ENCODE measurements at places on chromosomes 1 and 21.

DNA sequence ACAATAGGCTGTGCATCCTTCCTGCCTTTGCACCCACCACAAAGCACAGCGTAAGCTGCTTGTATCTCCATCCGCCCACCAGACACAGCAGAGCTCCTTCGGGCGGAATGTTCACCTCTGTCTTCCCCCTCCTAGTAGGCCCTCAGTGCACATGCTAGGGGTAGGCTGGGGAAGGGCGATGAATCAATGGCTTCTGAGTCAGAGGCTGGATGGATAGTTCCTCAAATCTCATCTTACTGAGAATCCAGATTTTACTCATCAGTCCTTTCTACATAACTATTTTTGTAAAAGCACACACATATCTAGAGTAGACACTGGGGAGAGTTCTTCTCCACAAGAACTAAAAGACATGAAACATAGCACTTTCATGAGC is 73.8 kb downstream of the BCAR3 start:
- DNase-seq: no peak

- no peak for DNase-seq
Observed at GRCh38 chr1:89407360-89407759, 43.5 kb downstream of the GBP6 start.

DNA sequence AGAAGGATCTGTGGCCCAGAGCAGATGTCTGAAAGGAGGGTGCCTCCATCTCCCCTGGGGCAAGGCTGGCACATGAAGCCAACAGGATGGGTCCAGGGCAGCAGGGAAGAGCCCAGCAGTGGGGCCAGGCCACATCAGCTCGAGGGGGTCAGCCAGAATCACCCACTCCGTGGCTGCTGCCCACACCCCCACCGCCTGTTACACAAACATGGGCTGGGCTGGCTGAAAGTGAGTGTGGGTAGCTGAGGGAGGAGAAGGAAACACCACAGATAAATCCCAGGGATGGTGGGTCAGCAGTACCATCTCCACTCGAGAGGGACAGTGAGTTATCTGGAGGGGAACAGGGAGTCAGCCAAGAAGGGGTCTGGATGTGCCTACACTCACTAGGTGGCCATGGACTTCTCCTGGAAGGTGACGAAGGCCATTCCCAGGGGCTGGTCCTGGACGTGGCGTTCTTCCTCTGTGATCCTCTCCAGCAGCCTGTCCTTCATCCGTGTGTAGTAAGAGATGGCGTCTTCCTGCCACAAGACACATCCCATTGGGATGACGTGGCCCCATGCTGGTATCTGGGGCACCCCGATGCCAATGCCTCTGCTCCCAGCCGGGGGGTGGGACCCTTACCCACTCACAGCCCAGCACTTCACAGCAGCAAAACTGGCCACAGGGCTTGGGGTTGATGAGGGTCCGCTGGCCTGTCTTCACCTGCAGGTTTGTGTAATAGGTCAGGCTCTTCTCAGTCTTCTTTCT is 20.2 kb downstream of the TMEM63A start:
- DNase-seq: no peak

- no peak for DNase-seq
Observed at GRCh38 chr1:32771561-32772280, 45.4 kb downstream of the YARS1 start.

DNA sequence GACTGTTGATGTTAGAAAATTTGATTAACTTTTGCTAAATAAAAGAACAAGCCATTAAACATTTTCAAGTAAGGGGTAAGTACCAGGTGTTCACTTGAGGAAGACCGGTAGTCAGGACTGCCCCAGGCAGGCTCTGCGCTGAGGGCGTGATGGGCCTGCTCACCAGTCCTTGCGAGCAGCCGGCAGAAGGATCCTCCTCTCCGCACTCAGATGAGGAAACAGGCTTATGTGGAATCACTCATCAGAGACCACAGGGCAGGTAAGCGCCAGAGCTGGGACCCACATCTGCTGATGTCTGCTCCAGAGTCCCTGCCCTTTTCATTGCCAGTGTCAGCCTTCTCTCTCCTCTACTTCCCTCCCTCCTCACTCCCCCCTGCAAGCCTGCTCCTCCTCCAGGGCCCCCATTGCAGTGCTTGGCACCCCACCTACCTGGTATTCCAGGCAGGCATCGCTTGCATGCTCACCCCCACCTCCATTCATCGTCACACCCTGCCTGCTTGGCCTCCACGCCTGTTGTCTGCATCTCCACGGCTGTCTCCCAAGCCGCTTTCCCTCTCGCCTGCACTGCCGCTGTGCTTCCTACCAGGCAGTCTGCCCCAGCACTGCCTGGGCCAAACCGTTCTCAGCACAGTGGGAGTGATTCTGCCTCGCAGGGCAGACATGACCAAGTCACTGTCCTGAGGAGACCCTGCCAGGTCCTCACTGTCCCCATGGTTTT is 24.7 kb upstream of the KDM4A start:
- no peak for DNase-seq

- DNase-seq: no peak
Observed at GRCh38 chr21:31576428-31576827, 83.1 kb upstream of the SOD1 start.

- no peak for DNase-seq
Observed at GRCh38 chr1:204560590-204561150, 44.5 kb downstream of the MDM4 start.

DNA sequence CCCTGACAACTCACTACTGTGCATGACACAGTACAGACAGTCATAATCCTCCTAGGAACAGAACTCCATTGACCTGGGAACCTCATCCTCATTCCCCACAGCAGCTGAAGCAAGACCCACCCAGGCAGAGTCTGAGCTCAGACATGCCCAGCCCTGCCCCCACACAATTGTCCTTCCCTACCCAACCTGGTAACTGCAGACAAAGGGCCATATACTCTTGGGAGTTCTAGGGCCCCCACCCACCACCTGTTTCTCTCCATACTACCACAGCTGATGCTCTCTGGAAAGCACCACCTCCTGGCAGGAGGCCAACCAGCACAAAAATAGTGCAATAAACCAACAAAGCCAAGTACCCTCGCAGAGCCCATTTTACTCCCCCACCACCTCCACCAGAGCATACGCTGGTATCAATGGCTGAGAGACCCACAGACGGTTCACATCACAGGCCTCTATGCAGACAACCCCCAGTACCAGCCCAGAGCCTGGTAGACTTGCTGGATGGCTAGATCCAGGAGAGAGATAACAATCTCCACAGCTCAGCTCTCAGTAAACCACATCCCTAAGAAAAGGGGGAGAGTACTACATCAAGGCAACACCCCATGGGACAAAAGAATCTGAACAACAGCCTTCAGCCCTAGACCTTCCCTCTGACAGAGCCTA is 159.7 kb upstream of the CXADR start:
- no peak for DNase-seq

DNA sequence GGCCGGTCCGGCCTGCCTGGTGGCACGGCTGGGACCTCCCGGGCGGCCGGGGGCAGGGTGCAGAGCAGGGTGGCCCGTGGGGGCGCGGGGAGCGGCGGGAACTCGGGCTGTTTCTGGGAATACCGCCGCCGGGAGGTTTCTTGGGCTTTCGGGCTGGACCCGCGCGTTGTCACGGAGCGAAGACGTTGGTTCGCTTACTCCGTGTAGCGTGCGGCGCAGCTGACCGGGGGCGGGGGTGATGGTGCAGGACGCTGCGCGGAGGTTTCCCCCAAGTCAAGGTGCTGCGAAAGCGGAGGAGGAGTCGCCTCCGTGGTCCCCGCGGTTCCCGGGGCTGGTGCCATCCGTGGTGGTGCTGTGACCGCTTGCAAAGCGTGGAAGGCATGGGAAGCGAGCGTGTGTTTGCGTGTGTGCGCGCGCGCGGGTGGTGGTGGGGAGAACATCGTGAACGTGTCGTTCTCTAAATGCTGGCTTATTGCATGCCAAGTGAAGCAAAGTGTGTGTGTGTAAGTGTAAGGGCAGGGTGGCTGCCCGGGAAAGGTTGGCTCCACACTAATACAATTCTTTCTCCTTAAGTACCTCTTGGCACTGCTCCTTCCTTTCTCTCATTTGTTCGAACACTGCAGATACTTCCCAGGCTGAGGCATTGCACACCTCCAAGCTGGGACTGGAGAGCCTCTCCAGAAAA is 1.1 kb downstream of the RYR2 start:
- no peak for DNase-seq

- DNase-seq: no peak
Observed at GRCh38 chr1:248834343-248834940, 3.6 kb upstream of the ZNF672 start.

DNA sequence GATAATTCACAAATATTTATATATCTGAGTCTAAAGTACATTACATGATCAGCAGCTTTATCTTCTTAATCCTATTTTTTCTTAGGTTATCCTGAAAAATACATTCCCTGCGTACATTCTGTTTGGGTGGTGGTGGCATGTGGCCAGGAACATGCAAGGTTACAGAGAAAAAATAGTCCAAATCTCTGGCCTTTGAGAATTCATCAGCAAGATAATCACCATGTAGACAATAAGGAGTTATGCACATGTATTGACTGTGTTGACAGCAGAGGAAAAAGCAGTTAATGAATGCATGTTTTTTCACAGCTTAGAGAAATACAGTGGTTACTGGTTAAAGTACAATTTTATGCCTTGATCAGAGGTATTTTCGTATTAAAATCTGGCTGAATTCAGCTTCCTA is 49.0 kb downstream of the ABCA4 start:
- DNase-seq: no peak

DNA sequence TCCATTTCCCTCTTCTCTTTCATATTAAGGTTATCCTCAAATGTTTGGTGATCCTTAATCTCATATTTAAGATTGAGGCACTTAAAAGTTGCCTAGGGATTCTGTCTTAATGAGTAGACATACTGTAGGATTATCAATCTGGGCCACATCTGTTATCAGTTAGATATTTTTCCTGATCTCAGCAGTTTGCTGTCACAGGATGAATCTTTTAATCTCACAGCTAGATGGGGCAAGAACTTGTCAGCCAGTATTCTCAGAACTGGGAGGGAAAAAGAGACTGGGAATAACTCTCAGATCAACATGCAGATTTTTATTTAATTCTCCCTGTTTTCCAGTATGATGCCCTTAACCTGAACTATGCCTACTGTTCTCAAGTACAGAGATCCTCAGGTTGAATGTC is 14.0 kb downstream of the ZNF644 start:
- DNase-seq: no peak

DNA sequence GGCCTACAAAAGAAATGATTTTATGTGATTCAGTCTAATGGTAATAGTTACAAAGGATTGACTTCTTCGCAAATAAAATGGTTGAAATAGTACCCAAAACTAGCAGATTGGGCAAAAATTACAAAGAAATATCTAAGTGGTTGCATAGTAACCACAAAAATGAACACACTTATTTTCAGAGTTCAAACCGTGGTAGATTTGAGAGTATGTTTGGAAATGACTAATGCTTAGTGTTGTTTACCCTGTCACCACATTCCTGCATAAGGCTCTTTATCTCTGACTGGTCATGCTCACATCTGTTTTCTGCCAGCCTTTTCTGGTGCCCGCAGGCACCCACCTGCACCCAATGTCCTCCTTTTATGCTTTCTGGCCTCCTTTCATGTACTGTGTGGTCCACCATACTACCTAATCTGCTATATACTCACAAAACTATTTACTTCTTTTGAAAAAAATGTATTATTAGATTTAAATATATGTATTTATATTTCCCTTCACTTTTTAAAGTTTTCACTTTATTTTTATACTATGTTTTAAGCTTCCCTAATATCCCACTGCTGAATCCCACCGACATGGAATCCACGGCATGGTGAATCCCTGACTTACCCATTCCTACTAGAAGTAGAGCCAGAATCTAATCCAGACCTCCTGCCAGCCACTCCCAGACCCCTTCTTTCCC is 30.3 kb downstream of the PTPRC start:
- DNase-seq: no peak

GRCh38 chr1:25675729-25676476 is 59.3 kb downstream of the MAN1C1 start:
- peak; percentile 25 for DNase-seq

- DNase-seq: no peak
Observed at GRCh38 chr1:182213163-182213562, 151.7 kb upstream of the ZNF648 start.

GRCh38 chr21:42193131-42193671 is 25.7 kb upstream of the ABCG1 start:
- peak; percentile 17 for DNase-seq

GRCh38 chr1:66266756-66267155 is 267.2 kb upstream of the SGIP1 start:
- DNase-seq: no peak

DNA sequence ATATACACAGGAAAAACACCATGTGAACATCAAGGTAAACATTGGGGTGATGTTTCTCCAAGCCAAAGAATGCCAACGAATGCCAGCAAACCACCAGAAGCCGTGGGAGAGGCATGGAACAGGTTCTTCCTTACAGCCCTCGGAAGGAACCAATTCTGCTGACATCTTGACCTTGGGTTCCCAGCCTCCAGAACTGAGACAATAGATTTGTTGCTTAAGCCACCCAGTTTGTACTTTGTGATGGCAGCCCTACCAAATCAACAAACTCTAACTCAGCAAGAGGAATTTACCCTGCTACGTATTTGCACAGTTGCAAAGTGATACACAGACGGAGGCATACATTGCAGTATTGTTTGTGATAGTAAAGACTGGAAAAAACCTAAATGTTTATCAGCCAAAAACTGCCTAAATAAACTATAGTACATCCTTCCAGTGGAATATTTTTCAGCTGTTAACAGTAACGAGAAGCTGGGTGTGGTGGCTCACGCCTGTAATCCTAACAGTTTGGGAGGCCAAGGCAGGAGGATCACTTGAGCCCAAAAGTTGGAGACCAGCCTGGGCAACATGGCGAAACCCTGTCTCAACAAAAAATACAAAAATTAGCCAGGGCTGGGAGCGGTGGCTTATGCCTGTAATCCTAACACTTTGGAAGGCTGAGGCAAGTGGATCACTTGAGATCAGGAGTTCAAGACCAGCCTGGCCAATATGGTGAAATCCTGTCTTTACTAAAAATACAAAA is 12.5 kb upstream of the ZC3H12A start:
- no peak for DNase-seq

DNA sequence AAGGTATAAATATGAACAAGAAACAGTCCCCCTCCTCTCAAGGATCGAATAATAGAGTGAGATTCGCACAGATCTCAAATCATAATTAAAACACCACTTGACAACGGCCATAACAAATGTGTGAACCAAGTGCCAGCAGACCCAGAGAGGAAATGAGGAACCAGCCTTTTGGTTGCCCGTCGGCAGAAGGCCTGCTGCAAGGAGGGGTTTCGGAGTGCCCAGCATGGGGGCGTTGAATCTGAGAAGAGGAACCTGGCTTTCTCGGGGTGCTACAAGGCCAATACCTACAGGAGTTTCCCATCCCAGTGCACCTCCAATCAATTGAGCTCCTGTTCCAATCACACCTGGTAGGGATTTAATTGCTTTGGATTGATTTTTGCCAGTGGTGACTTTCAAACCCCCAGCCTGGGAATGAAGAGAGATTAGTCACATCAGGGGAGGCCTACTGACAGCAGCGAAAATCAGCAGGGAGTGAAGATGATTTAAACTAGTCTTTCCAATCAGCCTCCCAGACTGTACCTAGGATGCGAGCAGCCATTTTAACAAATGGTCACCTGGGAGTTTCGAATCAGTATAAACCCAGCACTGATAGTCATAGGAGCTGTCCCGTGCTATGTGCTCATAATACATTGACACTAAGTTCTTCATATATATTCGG is 263.8 kb downstream of the KAZN start:
- DNase-seq: no peak

GRCh38 chr1:246020211-246020954 is 486.7 kb downstream of the SMYD3 start:
- no peak for DNase-seq

GRCh38 chr21:39016740-39017315 is 166.4 kb downstream of the PSMG1 start:
- DNase-seq: no peak

- DNase-seq: no peak
Observed at GRCh38 chr1:57910782-57911181, 486.9 kb upstream of the DAB1 start.
